Epithelial cell of proximal tubule (primary cell): ENCODE measurements at places on chromosomes 7 and 10. TPM values are rescaled to one million over a fixed set of nuclear protein-coding genes. Genes with fewer than 3 reads are reported as not detected.

- no peak for DNase-seq
Observed at GRCh38 chr7:35241884-35242283, 12.0 kb downstream of the TBX20 start.

DNA sequence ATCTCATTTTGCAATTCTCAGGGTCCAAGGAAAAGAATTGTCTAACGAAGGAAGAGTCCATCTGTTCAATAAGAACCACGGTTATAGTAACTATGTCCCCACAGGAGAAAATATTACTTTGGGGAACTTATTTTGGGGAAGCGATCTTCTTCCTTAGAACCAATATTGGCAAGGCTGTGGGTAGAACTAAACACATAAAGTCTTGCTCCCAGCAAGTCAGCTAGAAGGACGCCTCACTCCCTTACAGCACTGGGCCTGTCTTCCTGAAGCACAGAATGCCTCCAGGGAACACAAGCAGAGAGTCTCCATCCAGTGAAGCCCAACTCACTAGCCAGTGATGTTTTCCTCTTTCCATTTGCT, 30.2 kb downstream of the C10orf71 start:
- DNase-seq: no peak

- no peak for DNase-seq
Observed at GRCh38 chr10:14541379-14541778, 210.7 kb upstream of the FRMD4A start.

- no peak for DNase-seq
Observed at GRCh38 chr10:116810120-116810500, 39.2 kb upstream of the ENO4 start.

DNA sequence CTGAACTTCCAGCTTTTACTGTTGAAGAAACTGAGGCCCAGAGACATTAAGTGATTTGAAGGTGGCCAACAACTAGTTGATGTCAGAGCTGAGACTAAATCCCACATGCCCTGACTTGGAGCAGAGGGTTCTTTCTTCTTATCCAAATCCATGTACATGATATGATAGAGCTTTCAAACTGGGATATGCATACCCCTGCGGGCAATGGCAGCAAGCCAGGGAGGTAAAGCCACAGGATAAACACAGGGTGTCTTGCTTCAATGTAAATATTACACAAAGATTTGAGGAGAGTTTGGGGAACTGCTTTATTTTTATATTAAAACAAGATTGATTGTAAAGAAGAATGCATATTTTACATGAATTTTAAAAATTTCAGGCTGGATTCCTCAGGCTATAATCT, 2.3 kb upstream of the LRRC72 start:
- DNase-seq: no peak

DNA sequence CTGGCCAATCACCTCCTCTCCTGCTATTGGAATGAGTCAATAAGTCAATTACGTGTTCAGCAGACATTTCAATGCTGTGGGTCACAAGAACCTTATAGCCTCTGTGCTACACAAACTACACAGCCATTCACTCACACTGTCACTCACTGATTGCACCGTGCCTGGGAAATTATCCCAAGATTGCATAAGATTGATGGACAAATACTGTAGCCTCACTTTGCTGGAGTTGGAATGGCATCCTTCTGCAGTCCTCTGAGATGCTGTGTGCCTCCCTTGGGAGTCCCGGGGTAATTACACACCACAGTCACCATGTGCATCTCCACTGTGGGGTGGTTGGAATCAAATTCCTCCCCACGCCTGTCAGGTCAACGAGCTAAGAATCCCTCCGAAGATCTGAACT, 358.7 kb upstream of the MGMT start:
- DNase-seq: no peak

DNA sequence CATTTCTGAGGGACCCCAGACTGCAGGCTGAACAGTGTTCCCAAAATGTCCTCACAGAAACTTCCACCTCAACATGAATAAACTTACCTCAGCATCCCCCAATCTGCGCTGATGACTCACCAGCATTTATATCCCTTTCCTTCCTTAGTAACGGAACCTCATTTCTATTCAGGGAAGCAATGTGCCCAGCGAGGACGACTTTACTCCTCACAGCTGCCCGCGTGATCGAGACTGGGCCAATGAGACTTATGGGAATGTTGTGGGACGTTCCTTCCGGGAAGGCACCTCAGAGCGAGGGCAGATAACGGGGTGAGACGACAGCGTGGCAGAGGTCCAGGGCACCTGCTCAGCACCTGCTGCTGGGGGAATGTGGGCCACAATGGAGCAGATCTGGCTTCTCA, 73.1 kb upstream of the CAMK2B start:
- no peak for DNase-seq

DNA sequence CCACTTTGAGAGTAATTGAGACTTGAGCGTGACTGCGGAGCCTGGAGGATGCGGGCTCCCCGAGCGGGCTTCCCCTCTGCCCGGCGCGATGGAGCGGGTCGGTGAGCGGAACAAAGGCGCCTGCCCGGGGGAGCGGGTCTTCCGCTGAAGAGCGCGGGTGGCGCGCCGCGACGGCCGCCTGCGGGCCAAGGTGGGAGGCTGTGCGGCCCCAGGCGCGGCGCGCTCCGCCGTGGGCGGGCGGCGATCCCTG, at the start of gene GALNT17:
GALNT17 (plus strand) TSS at position 18 of the 250 bp plus-strand sequence.
- DNase-seq: no peak

The ICA1 gene
- 9.6 and 30.3 TPM in 2 replicates for total RNA-seq

The PLEKHS1 gene
- not detected in 2 replicates for total RNA-seq

The OR9A2 gene
- 0.17 TPM in 1 of 2 replicates, not detected in the other for total RNA-seq

The CUZD1 gene
- total RNA-seq: 0.29 and 1.0 TPM in 2 replicates

The FOXL3 gene
- not detected in 2 replicates for total RNA-seq
